ENCODE measurements at places on chromosomes 7 and 10.
A peak's percentile ranks its signal among the peaks of the same experiment; 100 is the strongest.

DNA sequence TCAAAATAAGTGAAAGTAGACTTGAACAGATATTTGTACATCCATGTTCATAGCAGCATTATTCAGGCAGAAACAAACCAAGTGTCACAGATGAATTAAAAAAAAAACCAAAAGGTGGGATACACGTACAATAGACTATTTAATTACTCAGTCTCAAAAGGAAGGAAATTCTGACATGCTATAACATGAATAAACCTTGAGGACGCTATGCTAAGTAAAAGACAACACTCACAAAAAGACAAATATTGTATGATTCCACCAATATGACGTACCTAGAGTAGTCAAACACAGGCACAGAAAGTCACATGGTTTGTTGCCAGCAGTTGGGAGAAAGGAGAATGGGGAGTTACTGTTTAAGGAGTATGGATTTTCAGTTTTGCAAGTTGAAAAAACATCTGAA is 18.0 kb upstream of the CFAP70 start:
- DNase-seq, result no peak

- no peak for DNase-seq
Observed at GRCh38 chr7:92697414-92697813, 107.2 kb upstream of the FAM133B start.

DNA sequence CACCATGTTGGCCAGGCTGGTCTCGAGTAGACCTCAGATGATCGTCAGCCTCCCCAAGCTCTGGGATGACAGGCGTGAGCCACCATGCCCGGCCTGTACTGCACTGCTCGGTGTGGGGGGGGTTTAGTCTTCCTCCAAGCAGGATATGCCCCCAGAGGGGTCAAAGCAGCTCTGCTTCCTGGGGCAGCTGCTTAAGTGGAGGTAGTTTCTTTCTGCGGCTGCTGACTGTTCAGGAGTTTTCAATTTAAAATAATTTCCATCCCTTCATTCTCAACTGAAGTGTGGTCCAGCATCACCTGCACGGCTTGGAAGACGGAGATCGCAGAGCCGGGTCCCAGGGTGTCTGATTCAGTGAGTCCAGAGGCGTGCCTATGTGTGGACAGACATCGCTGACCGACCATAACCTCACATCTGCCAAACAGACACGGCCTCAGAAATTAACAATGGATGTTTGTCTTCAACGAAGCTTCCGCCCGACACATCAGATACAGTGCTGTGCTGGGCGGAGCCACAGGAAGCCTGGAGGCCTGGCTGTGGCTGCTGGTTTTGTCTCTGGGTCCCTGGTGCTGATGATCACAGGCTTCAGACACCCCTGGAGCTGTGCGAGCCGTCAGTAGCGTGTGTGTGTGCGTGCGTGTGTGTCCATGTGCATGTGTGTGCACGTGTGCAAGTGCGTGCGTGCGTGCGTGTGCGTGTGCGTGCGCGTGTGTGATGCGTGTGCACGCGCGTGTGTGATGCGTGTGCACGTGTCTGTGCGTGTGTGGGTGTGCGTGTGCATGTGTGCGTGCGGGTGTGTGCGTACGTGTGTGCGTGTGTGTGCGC is 226.5 kb upstream of the PITRM1 start:
- DNase-seq, result no peak

GRCh38 chr7:17654940-17655339 is 285.4 kb downstream of the SNX13 start:
- no peak for DNase-seq

DNA sequence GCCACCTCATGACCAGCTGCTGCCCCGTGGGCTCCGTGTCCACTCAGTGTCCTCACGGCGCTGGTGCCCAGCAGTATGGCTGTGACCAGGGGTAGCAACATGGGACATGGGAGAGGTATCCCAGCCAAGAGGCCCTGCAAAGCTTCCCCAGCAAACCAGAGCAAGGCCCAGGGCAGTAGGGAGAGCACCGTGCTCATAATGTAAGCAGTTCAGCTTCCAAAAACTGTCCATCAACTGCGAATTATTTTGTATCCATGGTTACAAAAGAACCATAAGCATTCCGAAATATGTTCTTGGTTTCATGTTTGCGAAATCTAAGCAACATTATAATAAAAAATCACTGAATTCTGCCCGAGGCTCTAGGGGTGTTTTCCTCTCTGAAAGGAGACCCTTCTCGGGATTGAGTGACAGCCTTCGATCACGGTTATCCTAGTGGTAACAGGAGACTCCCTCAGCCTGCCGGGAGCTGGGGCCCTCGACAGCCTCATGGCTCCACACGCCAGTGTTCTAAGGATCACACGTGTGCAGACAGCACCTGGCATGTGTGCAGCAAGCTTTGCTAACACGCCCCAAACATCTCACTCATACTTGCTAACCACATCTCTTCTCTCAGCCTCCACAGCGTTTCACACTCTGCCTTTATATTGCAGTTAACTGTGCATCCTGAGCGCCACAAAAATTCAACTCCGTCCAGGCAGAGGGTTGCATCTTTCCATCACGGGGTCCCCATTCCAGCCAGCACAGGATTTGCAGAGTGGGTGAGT is 117.6 kb downstream of the DIP2C start:
- DNase-seq, result no peak

DNA sequence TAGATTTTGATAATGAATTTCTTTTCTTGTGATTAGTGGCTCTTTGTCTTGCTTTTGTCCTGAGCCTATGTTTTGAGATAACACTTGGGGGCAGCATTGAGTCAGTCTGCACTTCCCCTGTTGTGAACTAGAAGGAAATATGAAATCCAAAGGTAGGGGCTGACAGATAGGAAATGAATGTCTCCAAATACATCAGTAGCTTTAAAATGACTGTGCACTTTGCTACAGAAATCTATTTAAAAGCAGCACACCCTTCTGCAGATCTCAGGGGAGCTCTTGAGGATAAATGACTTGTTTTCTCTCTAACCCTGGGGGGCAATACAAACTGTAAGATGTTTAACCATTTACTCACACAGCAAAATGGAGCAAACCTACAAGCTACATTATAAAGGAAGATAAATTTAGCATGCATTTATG is 176.0 kb upstream of the MYO3A start:
- peak; percentile 77 for DNase-seq

GRCh38 chr10:27819781-27820531 is 74.3 kb upstream of the MKX start:
- DNase-seq, result no peak

DNA sequence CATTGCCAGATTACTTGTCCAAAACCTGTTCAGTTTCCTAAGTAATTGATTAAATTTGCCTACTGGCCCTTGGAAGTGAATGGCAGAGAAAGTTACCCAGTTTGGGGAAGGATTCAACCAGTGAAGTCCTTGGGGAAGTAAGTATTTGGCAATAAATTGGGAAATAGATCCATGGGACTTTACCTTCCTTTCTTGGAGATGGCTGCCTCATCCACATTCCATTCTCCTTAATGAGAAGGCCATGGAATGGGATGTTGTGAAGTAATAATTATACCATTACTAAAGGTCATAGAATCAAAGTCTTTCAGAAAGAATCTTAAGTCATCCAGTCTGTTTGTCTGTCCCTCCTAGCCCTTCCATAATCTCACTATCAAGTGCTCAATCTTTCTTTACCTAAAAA is 4.5 kb upstream of the COPG2 start:
- DNase-seq, result no peak

- DNase-seq, result no peak
Observed at GRCh38 chr10:78875932-78876331, 192.8 kb upstream of the ZMIZ1 start.

DNA sequence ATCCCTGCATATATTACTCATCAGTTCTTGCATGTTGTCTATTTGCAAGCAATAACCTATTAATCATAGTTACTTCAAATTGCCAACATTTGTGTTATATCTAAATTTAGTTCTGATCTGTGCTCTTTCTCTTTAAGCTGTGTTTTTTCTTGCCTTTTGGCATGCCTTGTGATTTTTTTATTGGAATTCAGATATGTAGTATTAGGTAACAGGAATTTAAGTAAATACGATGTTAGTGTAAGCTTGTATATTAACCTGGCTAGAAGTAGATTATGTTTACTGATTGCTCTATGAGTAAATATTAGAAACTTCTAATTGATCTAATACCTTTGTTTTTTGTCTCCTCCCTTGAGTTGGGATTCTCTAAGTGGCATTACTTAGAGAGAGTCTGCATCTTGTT is 718.9 kb upstream of the POT1 start:
- no peak for DNase-seq

GRCh38 chr7:43781726-43782607 is 23.5 kb downstream of the BLVRA start:
- no peak for DNase-seq

DNA sequence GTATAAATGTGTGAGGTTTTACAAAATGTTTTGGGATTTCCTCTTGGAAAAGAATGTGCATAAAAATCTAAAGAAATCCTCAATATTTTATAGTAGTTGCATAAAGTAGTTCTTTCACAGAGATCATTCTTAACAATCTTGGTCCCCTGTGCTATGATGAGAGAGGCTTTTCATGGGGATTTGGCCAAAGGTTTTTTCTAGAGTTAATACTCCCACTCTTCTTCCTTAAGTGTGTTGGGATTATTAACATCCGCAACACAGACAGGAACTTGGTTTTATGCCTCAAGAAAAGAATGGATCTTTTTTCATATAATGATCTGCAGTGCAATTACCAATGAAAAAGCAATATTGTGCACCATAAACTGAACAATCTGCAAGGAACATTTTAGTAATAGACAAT is 71.5 kb downstream of the AGMO start:
- no peak for DNase-seq

DNA sequence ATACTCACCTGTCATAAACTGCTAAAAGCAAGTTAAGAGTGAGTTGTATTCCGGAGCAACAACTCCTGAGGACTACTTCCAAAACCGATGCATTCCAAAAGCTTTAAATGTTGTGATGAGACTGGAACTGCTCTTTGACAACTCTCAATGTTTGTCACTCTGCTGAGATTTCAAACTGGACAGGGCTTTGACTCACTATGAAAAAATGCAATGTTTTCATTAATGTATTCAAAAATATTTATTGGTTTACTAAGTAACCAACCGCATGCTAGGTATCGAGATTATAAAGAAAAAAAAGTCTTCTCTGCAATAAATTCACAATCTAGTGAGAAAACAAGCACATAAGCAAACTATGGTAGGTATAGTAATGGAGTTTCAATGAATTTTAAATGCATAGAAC is 107.9 kb upstream of the GNAI1 start:
- no peak for DNase-seq

- no peak for DNase-seq
Observed at GRCh38 chr10:110150981-110151380, 56.4 kb upstream of the MXI1 start.

- DNase-seq, result no peak
Observed at GRCh38 chr7:2120841-2121830, 111.6 kb downstream of the MAD1L1 start.

DNA sequence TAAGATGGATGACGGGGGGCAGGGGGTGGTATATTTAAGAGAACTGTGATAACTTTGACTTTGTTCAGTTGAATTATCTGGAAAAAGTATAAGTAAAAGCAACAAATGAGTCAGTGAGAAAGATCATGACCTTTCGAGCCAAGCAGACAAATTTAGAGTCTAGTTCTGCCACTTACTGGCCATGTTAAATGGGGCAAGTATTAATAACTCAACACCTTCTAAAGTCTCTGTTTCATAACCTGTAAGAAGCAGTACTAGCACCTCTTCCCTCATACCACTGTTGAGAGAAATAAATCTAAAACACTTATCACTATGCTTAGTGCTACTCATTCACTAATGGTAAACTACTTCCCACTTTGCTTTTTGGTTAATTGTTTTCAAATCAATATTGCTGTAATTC is 604.4 kb upstream of the LRRN3 start:
- DNase-seq, result no peak

GRCh38 chr10:6492896-6493295 is 87.2 kb downstream of the PRKCQ start:
- DNase-seq, result no peak

DNA sequence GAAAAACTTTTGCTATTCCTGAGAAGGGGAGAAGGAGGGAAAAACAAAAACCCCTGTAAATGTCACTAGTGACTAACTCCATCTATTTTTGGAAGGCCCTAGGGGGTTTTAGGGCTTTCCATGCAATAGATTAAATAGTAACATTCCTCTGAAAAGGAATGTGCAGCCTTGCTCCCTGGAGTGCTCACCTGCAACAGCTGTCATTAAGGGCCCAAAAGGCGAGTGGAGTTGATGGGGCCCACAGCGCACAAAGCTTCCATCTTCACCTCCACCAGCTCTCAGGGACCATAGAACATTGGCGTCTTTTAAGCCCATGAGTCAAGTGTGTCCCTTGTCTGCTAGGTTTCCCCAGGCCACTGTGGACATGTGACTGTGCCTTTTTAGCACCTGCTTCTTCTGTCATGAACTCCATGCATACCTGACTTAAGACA is 58.0 kb upstream of the IL6 start:
- DNase-seq, result no peak

GRCh38 chr7:69871213-69871885 is 273.1 kb downstream of the AUTS2 start:
- DNase-seq, result no peak

- DNase-seq, result no peak
Observed at GRCh38 chr10:99234791-99235657, 628 bp downstream of the HPSE2 start.

DNA sequence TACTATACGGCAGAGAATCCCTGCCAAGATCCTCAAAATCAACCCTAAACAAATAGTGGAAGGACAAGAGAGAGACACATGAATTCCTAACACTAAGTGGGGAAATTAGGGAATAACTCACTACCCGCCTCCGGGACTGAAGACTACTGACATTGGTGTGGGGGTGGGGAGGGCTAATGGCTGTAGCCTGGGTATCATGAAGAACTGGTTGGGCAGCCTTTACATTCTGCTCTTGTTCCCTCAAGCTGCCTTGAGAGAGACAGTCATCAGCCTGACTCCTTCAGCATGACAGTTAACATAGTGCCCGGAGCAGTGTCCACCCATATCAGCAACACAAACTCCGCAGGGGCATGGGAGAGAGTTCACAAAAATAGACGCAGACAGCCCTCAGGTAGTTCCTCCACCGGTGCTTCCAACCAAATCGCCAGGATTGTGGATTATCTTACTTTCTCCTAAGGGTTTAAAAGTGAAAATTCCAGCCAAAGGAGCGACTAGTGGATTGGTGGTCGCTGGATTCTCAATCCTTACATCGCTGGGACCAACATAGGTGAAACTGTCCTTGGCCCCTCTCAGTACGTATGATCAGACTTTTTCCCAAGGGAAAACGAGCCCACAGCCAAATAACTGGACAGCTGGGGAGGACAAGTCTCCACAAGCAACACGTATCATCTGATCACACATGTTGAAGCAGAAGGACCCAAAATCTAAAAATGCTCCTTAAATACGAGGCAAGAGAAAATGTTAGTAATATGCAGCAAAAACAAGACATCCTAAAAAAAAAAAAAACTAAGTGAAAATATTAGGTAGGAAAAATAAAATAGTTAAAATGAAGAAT is 22.6 kb downstream of the TMEM254 start:
- no peak for DNase-seq
